Stimulated activated CD4-positive, alpha-beta T cell treated with anti-CD3 and anti-CD28 coated beads, TNF-alpha, amount 100 ng/mL, for 1 hour (primary cell): ENCODE measurements at places on chromosomes 5 and 9.

GRCh38 chr9:12961276-12961809, 186.5 kb downstream of the LURAP1L start:
- DNase-seq, result no peak

DNA sequence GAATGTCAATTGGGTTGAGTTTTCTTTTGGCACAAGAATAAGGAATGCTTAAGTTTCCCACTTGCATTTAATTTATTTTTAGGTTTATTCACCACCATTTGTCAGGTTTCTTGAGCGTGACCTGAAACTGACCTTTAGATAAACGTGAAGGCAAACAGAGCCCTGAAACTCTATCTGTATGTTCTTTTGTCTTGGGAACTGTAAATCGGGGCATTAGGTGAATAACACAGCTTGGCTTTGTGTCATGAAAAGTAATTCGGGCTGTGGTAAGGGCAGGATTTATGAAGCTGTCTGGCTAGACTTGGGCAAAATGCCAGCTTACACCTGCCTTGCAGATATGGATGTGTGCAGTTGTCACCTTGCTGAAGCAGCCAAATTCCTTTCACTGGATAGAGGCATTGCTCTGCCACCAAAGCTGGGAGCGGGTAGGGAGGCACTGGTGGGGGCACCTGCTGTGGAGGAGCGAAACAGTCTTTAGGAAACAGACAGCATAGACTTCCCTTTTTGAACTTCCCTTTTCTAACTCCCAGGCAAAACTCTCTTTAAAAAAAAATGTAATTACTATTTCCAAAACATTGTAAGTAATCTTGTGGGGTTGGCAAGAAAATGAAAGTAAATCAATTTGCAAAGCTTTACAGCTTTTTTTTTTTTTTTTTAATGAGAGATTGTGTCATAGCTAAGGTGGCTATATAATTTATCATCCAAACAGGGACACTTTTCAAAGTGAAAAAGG, 545.2 kb downstream of the CSNK1G3 start:
- DNase-seq, result no peak

GRCh38 chr9:8384091-8384490, 584.5 kb upstream of the DMAC1 start:
- DNase-seq, result no peak

DNA sequence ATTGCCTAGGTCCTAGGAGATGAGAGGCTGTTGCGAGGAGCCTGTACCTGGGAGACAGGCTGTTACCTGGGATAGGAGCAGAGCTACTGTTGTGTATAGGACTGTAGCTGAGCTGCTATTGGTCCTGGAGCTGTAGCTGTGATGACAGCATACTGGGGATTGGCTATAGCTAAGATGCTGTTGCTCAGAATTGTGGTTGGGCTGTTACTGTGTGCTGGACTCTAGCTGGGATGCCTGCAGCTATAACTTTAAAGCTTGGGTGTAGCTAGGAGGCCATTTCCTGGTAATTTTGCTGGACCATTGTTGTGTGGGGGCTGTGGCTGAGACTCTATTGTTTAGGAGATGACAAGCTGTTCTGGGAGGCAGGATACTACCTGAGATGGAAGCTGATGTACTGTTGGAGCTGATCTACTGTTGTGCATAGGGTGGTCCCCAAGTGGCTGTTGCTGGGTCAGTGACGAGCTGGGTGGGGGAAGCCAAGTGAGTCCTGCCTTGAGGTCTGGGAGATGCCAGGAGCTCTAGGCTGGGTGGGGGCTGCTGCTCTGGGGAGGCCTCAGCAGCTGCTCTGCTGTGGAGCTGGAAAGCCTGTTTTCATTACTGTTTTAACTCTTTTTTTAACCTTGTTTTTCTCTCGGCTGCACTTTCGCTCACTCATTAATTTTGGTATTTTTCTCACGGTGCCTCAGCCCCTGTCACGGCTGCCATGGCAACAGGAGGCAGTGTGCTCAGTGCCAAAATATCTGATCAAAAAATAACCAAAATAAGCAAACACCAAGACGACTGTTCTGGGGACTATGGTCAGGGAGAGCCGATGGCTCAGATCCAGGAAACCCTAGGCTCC, 3.0 kb upstream of the PCDH1 start:
- DNase-seq, result no peak

GRCh38 chr9:8684978-8685708, 885.6 kb upstream of the DMAC1 start:
- no peak for DNase-seq

- DNase-seq, result no peak
Observed at GRCh38 chr9:114096866-114097612, 2.1 kb downstream of the KIF12 start.

GRCh38 chr9:113540466-113540865, 76.9 kb downstream of the RGS3 start:
- no peak for DNase-seq

GRCh38 chr9:89814340-89815040, 209.7 kb downstream of the GADD45G start:
- DNase-seq, result no peak

DNA sequence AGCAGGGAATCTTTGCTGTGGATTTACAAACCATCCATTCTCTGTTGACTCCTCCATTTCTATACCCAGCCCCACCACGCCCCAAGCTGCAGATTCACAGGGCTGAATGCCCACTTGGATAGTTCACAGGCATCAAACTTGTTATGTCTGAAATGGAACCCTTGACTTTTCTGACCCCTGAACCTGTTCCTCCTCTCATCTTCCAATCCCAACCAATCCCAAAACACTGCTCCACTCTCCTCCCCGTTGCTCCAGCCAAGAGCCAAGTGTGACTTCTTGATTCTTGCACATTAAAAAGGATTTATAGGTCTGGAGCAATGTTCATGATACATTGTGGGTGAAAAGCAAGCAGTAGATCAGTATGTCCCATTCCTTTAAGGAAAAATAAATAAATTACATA, 145.6 kb downstream of the DAB2IP start:
- DNase-seq, result no peak

- no peak for DNase-seq
Observed at GRCh38 chr5:90632791-90633190, 74.2 kb downstream of the ADGRV1 start.

DNA sequence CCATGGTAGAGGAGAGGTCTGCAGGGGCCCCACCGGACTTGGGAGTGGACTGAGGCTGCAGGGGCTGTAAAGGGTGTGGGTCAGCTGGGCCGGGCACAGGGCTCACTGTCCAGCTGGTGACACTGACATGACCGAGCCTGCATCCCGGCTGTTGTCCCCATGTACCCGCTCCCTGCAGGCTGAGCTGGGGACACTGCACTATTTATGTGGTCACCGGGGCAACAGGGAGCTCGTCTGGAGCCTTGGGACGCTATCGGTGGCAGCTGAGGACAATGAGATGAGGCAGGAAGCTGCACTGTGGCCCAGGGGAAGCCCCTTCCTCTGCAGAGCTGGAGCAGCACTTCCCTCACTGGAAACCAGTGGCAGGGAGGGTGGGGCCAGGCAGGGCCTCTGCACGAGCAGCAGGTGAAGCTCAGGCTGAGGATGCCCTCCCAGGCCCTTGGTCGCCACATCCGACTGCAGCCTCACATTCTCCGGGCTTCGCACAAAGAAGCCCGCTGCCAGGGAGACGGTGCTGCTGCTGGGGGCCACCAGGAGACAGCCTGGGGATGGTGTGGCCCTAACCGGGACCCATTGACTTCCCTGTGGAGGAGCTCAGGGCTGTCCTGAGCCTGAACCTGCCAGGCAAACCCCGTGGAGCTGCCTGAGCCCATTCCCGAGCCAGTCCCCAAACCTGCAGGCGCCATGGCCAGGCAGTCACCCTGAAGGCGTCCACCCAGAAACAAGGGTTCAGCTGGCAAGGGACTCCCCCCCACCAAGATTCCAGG, 26.4 kb downstream of the ZDHHC11B start:
- no peak for DNase-seq

GRCh38 chr9:95341293-95341962, 23.9 kb upstream of the FANCC start:
- no peak for DNase-seq

DNA sequence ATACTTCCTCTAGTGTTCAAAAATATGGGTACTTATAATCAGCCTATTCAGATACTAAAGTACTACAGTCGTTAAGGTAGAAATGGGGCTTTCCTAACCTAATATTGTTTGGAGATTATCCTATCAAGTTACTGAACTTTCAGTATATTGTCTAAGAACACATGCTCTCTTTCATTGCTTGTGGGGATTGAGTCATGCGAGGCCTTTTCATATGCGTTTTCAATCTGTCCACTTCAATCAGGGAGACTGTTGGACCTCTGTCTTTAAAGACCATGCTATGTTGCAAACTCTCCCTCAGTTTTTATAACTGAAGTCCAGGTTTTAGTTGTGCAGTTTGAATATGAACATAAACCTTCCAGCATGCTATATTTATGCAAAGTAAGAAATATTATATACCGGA, 15.0 kb downstream of the PRR16 start:
- DNase-seq, result no peak

GRCh38 chr9:21936161-21936560, 58.0 kb downstream of the CDKN2A start:
- no peak for DNase-seq

- DNase-seq, result no peak
Observed at GRCh38 chr5:138844812-138845513, 30.2 kb downstream of the LRRTM2 start.

GRCh38 chr9:127397646-127398274, 791 bp downstream of the SLC2A8 start:
- DNase-seq, result peak; percentile 26

DNA sequence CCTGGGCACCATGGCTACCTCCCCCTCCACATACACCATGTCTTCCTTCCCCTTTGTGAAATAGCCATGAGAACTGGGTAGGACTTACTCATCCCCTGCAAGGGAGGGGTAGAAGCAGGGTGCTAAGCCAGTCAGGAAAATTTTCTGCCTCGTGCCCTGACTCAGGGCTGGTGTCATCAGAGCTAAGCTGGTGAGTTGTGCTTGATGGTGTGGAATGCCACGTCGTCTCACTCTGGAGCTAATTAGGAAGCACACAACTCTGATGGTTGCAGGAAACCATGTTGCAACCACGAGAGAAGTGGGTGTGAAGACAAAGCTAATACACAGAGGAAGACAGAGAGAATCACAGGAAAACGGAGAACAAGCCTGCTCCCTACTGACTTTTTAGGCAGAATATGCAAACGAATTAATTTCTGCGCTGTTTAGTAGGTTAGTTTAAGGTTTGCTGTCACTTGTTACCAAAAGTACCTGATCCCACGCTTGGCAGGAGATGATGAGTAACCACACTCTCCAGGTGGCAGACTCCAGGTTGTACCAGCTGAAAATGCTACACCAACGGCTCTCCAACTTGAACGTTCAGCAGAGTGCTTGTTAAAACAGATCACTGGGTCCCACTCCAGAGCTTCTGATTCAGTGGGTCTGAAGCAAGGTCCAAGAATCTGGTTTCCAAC, 54.5 kb downstream of the STK10 start:
- no peak for DNase-seq

DNA sequence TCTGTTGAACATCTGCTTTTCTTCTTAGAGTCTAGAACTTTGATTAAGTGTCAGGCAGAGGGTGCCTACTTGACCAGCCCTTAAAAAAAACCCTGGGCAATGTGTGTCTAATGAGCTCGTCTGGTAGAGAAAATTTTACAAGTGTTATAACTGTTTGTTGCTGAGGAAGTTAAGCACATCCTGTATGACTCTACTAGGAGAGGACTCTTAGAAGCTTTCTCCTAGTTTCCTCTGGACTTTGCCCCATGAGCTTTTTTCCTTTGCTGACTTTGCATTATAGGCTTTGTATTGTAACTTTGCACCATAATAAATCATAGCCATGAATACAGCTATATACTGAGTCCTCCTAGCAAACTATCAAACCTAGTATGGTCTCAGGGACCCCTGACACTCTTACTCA, 39.4 kb downstream of the GNG10 start:
- DNase-seq, result no peak
